A549 (cell line): ENCODE measurements at places on chromosomes 12 and 14.

- no peak for DNase-seq
These were observed 15.7 kb downstream of the RTL1 start for GRCh38 chr14:100887728-100888335.

DNA sequence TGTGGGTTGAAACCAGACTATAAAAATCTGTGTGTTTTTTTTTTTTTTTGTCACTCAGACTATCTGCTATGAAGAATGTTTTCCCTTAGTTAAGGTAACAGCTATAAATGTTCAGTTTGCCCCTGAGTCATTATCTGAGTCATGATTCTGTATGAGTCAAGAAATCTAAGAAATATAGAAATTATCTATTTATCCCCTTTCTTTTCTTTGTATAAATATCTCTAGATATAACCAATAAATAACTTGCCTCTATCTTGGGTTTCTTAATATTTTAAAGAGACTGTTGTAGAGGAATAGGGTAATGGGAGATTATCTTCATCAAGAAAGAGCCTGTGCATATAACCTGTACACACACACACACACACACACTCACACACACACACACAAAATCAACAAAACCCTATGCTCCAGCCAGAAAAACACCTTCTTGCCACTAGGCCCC is 161.7 kb upstream of the EEA1 start:
- peak; percentile 63 for DNase-seq

- no peak for DNase-seq
These were observed 8.5 kb upstream of the NUMB start for GRCh38 chr14:73466861-73467260.

- DNase-seq, result no peak
These were observed 1.3 kb downstream of the RCOR1 start for GRCh38 chr14:102593825-102594137.

DNA sequence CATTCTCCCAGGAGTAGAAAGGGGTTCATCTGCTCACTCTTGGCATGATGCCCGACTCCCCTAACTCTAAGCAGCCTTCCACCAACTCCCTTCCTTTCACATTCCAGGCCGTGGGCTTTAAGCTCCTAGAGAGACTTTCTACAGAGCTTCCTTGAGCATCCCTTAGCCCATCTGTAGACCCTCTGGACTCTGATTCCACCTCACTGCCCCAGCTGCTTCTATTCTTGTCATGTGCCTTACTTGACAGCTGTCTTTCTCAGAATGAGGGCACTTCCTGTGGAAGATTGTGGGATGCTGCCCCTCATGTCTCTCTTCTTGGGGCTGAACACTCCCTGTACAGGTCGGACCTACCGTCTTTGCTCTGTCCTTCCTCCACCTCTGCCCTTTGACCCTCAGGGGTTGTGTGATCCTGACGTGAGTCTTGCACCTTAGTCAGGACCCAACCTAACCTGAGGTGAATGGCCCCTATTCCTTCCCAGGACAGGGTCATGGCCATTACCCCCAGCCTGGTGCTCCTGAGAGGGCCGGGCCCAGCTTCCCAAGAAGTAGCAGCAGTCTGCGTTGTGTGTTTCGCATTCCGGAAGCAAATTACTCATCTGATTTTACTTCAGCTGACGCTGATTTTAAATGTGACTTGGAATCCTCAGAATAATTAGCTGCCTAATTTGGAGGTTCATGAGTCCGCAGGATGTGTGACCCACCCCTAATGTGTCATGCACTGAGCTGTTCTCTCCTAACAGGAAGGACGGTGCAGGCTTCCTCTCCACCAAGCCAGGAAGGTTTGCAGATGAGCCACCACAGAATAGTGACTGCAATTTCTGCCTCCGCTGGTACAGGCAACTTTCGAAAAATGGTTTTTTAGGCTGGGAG is 2.7 kb upstream of the GALNT6 start:
- no peak for DNase-seq

DNA sequence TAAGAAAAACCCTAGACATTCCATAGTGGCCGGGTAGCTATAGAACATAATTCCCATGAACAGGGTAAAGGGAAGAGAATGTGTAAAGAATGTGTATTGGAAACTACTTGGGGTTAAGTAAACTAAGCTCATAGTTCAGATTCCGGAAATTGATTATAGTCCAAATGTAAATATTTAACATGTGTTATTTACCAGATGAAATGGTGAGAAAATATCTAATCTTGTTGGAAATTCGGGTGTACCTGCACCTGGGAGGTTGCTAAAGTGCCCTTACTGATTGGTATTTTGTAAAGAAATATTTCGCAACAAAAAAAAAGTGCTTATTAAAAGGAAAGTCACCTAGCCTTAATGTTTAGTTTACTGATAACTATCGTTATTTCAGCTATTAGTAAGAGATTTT is 14.4 kb downstream of the RASSF9 start:
- peak; percentile 74 for DNase-seq

- no peak for DNase-seq
These were observed 27.8 kb upstream of the AEBP2 start for GRCh38 chr12:19411234-19412204.

GRCh38 chr14:51002406-51002999 is 58.2 kb upstream of the PYGL start:
- no peak for DNase-seq

DNA sequence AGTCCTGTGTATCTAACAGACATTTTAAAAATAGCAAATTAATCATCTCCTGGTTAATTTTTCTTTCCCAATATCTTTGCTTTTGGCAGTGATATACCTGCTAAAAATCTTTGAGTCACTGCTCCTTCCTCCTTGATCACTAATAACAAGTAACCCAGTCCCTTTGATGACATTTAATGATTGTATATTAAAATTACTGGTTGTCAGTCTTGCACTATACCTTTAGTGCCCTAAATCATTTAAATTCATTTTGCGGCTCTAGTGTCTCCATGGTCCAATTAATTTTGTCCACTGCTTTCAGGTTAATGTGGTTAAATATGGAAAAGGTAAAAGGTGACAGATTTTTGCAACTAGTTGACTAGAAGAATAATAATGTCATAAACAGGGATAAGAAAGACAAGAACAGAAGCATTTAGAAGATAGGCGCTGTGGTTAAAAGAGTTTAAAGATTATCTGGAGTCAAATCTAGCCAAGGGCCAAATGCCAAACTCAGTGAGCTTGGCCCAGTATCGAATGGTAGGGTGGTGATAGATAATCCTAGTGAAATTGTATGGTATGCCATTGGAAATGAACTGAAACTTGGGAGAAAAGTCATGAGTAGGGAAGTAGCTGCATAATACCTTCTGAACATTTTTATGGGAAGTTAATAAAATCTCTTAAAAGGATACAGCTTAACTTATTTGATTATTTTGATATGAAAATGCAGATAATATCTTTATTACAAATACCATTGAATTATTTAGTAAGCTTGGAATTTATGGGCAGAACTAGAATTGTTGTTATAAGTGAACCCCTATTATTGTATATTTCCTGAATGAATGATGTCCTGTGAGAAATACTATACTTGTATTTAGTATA is 115.0 kb downstream of the PCNX1 start:
- DNase-seq, result no peak

DNA sequence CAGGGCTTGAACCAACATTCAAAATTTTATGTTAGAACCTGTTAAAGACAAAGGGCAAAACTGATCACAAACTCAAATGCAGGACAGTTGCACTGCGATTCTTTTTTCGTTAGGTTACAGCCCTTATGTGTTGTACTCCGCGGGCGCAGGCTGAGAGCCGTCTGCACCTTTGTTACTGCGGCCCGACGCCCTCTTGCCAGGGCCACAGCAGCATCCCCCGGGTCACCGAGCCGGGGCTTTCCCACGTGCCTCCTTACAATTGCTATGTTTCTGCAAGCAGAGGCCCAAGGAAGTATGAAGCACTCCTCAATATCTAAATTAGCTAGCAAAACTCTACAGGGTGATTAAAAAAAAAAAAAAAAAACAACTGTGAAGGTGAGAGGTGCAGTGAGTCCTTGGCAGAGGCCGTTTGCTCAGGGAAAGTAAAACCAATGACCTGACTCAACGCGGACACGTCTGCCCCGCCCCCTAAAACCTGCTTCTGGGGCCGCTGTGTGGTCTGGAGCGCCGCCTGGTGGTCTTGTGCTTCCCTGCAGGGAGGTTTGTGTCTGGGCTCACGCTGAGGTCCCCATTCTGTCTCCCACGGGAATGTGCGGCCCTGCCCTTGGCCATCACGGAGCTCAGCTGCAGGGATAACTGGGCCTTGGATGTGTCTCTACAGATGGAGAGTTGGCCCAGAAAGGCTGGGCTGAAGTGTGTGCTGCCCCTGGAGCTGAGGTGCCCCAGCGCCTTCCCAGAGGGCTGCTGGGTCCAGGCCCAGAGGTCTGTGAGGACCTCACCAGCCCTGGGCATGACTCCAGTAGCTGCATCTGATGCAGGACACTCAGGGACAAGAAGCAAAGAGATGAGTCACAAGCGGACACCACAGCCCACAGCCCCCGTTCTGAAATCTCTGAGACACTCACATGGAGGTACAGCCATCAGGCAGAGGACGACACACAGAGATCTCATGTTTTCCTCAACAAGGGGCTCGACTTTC is 418.5 kb downstream of the TMEM121 start:
- DNase-seq, result peak; percentile 70

DNA sequence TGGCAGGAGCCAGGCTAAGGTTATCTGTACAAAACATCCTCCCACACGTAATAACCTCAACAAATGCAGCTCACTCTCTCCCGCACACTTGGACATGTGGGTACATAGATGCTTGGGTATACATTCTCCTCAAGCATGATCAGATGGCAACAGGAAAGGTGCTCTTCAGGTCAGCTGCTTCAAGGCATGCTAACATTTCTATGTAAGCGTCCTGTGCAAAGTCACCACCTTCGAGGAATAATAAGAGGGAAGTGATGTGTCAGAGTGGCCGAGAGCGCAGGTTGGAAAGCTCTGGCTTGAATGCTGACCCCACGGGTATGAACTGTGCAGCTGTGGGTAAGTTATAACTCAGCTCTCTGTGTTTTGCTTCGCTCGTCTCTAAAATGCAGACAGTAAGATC is 24.2 kb upstream of the SLC6A12 start:
- DNase-seq, result no peak

DNA sequence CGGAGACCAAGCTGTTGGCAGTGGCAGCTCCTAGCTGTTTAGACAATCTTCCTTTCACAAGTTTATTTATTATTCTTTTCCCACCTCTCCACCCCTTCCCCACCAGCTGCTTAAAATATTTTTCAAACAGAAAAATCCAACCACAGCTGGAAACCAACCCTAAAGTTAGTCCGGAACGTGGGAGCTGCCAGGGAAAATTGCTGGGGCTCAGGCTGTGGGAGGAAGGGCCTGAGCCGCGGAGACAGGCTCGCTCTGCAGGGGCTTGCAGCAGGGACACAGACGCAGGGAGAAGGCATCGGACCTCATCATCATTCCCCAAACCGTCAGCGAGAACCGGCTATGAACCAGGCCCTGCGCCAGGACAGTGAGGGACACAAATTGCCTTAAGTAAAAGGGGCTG is 16.1 kb upstream of the TMEM106C start:
- DNase-seq, result no peak
